CD4-positive, alpha-beta T cell treated with Interleukin-2 at 100 ng/mL for 4 hours (primary cell): ENCODE measurements at places on chromosomes 12 and 14.

GRCh38 chr14:32412103-32412502, 83.0 kb downstream of the AKAP6 start:
- DNase-seq, result no peak

- DNase-seq, result no peak
Observed at GRCh38 chr12:109741286-109741969, 27.8 kb downstream of the FAM222A start.

- DNase-seq, result no peak
Observed at GRCh38 chr14:51079489-51079888, 15.4 kb downstream of the TRIM9 start.

DNA sequence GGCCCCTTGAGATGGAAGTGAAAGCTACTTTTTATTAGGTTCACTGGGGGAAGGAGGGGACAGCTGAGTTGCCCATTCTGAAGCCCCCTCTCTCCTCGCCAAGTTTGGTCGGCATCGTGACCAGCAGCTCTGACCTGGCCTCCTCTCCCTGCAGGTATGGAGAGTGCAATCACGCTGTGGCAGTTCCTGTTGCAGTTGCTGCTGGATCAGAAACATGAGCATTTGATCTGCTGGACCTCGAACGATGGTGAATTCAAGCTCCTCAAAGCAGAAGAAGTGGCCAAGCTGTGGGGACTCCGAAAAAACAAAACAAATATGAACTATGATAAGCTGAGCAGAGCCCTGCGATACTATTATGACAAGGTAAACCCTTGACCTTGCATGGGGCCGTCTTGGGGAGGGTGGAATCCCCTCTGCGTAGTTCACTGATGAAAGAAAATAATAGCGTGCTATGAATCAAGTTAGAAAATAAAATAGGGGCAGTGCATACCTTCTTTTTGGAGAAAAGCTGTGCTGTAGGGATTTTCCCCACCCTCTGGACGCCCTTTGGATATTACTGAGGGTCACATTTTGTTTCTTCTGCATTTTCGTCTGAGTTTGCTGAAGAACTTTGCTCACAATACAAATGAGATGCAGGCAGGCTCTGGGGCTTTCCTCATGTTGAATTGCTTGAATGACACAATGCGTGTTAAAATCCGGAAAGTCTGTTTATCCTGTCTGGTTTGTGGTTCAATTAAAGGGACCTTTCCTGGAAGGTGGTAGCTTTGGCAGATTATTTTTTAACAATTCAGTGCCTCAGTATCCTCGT, 29.4 kb downstream of the ELK3 start:
- no peak for DNase-seq

- peak; percentile 12 for DNase-seq
Observed at GRCh38 chr12:62522984-62523383, 56.4 kb downstream of the MON2 start.

- DNase-seq, result peak; percentile 71
Observed at GRCh38 chr12:110100315-110100970, 23.7 kb upstream of the IFT81 start.

DNA sequence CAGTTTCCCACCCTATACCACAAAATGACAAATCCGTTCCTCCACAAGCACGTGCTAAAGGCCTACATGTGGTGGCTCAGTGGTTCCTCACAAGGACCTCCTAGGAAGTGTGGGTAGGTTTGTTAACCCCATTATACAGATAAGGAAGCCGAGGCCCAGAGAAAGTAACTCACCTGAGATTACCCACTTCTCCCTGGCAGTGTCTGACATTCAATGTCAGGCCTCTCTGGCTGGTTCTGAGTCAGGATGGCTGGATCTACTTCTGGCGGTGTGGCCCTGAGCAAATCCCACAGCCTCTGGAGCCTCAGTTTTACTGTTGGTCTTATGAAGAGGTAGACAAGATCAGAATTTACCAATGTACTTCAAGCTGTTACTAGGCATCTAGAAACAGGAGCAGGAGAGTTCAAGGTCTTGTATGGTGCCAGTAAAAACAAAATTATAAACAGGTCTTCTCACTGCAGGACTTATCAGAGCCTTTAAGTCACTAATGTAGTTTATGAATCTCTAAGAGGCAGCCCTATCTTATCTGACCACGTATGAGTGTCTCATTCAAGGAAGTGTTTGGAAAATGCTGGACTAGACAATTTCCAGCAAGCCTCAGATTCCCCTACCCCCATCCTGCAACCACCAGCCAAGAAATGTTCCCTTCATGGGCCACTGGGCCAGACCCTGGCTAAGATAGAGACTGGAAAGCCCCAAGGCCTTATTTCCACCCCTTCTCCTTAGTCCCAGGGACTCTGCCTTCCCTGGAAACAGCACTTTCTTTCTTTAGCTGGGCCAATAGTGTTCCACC, 4.2 kb downstream of the HSPB8 start:
- DNase-seq, result no peak

DNA sequence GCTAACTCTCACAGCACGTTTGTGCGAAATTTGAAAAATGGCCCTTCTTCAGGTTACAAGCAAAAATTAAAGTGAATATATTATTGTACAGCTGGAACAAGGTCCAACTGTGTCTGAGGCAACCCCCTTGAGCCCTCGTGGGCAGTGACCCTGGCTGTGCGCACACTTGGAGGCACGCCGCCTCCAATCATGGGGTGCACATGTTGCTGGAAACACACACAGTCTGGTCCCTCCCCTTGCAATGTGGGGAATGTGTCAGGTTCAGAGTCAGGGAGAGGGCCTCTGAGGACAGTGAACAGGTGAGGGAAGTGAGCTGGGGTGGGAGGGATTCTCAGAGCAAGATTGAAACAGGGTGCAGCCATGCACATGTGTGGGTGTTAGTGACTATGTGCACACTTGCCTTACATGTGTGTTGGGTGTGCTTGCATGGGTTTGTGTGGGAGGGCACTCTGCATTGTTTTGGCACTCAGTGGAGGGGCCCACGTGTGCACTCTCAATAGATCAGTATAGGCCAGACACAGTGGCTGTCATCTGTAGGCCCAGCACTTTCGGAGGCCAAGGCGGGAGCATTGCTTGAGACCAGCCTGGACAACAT, 9.6 kb downstream of the TSPAN9 start:
- DNase-seq, result no peak

- DNase-seq, result no peak
Observed at GRCh38 chr14:77296155-77296554, 24.5 kb downstream of the POMT2 start.

DNA sequence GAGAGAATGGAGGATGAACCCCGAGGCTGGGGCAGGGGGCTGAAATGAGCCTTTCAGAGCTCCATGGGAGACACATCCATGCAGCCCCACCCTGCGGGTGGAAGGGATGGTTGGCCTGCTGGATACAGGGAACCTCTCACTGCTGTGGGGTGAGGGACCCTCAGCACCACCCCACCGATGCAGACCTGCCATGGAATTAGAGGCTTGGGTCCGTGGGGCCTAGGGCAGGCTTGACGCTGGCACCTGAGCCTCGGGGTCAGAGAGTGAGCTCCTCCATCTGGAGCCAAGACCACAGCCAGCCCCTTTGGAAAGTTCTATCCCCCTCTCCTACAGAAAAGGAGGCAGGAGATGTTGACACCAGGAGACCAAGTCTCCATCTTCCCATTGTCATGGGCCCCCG, 7.4 kb upstream of the KRT74 start:
- no peak for DNase-seq

- DNase-seq, result no peak
Observed at GRCh38 chr12:6263931-6264330, 46.6 kb upstream of the PLEKHG6 start.

DNA sequence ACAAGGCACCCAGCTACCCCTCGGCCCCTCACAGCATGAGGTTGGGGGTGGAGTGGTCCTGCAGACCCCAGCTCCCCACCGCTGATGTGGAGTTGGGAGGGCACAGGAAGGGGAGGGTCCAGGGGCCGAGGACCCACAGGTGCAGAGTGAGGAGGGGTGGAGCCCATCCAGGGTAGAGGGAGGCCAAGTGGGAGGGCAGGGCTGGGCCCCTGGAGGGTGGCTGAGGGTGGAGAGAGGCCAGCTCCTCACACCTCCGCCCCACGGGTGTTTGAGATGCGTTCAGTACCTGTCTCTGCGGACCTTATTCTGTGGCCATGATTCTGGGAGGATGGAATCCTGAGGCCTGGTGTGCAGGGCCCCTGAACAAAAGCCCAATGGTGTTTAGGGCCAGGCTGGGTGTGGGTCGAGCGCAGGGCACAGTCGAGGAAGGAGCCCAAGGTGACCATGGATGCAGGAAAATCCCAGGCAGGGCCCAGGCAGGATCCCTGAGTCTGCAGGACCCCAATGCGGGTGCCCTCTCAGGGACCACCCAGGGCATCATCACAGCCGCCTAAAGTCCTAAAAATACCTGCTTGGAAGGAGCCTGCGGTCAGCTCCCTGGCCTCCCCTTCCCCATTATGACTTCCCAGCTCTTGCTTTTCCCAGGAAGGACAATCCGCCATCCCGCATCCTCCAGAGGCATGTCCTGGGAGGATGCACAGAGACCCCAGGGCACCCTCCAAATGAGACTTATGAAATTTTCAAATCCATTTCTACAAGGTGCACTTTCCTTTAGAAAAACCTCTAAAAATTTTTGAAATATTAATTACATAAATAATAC, 377.1 kb upstream of the SFSWAP start:
- DNase-seq, result no peak

- peak; percentile 41 for DNase-seq
Observed at GRCh38 chr12:12721176-12721751, 4.1 kb downstream of the CDKN1B start.

DNA sequence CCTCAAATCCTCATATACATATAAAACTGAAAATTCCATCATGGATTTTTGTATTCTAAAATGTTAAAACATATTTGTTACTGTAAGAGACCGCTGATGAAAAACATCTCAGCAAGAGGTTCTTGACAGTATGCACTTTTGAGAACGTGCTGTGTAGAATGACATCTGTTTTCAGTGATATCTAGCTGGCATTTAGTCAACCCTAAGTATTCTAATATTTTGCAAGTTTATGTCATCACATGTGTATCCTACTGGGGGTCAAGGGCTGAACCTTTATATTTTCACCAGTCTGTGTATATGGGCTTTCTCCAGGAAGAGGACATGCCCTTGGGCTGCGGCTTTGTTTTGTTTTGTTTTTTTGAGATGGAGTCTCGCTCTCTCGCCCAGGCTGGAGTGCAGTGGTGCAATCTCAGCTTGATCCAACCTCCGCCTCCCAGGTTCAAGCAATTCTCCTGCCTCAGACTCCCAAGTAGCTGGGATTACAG, 22.0 kb upstream of the YARS2 start:
- DNase-seq, result no peak

DNA sequence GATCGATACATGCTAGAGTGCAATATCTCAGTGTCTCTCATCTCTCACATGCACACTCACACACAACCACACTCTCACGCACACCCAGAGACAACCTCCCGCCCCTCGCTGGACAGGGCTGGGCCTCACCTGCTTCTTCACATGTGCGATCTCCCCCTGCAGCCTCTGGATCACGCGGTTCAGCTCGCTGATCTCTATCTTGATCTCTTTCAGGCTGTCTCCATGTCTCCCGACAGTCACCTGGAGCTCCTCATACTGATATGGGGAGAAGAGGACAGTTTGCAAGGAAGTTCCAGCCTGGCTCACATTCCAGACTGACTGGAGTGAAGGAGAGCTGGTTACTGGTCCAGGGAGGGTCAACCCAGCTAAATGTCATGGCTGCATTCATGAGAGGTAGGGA, 4.4 kb downstream of the KRT2 start:
- no peak for DNase-seq

DNA sequence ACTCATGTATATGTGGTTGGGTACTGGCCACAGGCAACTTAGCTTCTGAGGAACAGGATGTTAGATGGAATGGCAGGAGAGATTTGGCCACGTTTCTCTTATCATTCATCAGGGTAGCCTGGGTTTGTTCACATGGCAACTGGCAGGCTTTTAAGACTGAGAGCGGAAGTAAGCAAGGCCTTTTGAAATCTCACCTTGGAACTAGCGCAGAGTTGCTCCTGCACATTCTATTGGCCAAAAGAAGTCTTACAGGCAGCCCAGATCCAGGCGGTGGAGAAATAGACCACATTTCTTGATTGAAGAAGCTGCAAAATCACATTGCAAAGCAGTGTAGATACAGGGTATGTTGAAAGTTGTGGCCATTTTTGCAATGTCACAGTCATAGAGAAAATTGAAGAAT, 3.7 kb downstream of the CLEC4A start:
- peak; percentile 5 for DNase-seq

DNA sequence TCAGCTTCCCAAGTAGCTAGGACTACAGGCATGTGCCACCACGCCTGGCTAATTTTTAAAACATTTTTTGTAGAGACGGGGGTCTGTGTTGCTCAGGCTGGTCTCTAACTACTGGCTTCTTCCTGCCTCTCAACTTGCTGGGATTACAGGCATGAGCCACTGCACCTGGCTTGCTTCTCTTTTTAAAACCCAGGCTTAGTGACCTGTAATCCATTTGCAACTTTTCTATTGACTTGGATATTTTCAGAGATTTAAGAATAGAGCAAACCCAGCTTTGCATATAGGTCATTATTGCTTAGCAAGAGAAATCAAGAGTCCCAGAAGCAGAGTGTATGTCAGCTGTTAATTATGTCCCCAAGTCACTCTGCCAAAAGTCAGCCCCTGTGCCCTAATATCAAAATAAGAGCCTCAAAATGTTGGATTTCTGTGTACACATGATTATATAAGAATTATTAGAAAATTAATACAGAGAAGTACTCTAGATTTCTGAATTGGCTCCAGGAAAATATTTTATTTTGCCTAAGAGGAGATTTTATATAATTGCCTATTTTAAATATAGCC, 24.9 kb downstream of the TCP11L2 start:
- DNase-seq, result no peak

- DNase-seq, result no peak
Observed at GRCh38 chr14:69708049-69708448, 58.9 kb upstream of the SRSF5 start.

DNA sequence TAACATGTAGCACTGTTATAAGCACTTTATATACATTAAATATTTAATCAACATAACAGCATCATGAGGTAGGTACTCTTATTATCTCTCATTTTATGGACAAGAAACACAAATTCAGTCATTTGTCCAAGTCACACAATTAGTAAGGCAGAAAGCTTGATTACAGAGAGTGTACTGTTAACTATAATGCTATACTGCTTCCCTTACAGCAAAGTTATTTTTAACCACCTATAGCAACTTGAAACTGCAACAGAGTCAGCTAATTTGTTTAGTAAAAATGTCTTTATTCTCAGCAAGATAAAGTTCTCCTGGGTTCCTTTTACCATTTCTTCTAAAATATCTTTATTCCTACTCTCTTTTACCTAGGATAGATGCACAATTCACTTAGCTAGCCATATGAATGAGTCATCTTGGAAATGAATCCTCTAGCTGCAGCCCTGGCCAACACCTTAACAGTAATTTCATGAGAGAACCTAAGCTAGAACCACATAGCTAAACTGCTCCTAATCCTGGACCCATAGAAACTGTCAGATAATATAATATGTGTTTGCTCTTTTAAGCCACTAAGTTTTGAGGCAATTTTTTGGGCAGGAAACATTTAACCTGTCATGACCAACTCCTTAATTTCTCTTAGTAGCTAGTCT, 90.2 kb upstream of the HECTD1 start:
- no peak for DNase-seq

GRCh38 chr12:109961612-109962011, 34.6 kb downstream of the GIT2 start:
- DNase-seq, result no peak

GRCh38 chr12:52602552-52602951, 1.3 kb upstream of the KRT72 start:
- no peak for DNase-seq
